ENCODE measurements at places on chromosomes 6 and 20.
A peak's percentile ranks its signal among the peaks of the same experiment; 100 is the strongest.

DNA sequence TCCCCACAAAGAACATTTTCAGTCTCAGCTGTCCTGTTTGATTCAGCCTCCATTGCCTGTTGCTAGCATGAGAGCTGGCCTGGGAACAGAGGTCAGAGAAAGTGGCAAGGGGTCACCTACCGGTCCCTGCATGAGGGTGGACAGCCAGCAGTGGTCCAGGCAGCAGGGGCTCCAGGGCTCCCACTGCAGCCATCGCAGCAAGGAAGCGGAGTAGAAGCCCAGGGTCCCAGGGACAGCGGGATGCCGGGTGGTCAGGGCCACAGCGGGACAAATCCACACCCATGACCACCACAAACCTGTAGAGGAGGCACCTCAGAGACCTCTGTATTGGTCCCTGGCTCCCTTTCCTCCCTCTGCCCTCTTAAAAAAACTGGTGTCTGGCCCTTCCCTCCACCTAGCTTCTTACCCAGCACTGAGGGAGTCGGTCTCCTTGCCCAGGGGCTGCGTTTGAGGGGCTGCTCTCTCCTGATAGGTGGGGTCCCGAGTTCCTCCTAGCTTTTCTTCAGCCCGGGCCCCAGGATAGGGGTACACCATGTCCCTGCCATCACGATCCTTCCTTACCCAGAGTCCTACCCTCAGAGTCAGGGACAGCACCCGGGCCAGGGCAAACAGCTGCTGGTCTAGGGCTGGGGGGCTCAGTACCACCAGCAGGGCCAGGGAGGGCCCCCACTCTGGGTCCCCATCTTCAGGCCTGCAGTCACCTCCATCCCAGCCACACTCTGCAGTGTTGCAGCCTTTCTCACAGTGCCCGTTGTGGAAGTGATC lies 8.4 kb upstream of the GPSM3 start:
- no peak for DNase-seq

DNA sequence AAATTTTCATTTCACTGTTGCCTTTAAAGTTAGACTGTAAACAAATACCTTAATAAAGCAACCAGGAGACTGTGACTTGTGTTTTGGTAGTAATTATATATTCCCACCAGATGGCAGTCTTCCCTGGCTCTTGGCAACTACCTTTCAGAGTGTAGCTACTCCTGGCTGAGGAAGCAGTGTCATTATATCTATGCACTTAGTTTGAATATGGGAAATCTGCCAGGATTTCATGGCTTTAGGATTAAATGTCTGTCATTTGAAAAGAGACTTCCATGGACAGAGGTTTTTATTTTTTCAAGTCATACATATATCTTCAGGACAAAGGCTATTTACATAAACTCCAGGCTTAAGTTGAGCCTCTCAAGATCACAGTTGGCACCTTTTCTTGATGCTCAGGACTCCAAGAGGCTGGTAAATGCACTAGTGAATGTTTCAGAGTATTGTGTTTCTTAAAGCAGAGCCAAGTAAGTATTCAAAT lies 160.1 kb downstream of the C6orf58 start:
- peak; percentile 3 for DNase-seq

DNA sequence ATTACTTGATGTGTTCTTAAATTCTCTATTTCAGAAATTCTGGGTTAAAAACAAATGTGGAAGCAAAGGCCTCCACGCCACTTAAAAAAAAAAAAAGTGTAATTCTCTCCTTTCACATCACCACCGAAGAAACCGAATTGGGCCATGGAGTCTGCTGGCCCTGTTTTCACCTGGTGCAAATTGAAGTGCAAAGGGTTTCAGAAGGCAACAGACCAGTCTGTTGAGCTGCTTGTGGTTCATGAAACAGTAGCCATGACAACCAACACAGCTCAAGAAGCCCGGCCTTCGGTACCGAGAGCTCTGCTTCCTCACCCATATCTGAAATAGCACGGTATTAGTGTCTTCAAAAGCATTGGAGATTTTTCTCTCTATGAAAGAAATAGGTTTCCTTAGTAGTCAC lies 63.1 kb downstream of the GMPR start:
- DNase-seq, result no peak

DNA sequence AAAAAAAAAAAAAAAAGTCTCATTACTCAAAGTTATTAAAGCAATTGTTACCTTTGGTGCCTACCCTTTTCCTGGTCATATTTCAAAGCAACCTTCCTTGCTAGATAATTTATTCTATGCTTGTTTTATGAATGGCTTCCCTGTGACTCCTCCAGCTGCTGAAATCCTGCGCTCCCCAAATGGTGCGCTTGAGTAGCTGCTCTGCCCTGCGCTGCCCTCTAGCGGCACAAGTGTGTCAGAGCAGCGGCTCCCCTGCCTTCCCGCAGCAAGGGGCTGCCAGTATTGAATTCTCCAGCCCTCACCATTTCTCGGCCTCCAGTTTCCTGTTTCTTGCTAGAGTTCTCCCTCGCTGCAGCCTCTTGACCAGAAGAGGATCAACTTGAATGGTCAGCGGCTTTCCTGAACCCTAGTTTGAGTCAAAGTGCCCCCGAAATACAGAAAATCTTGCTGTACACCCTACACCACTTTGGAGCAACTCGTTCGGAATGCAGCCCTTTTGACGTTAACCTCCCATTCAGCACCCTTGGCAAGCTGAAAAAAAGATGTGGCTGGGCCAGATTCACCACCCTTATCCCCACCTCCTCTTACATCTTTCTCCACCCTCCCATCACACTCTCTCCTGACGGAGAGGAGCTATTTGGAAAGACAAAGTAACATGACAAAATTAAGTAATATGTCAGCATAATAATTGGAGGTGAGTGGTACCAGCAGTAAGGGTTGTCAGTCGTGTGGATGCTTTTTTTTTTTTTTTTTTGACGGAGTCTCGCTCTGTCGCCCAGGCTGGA lies 60.4 kb upstream of the KLHL31 start:
- peak; percentile 60 for DNase-seq

GRCh38 chr6:154932515-154933027 lies 62.5 kb upstream of the TIAM2 start:
- no peak for DNase-seq

DNA sequence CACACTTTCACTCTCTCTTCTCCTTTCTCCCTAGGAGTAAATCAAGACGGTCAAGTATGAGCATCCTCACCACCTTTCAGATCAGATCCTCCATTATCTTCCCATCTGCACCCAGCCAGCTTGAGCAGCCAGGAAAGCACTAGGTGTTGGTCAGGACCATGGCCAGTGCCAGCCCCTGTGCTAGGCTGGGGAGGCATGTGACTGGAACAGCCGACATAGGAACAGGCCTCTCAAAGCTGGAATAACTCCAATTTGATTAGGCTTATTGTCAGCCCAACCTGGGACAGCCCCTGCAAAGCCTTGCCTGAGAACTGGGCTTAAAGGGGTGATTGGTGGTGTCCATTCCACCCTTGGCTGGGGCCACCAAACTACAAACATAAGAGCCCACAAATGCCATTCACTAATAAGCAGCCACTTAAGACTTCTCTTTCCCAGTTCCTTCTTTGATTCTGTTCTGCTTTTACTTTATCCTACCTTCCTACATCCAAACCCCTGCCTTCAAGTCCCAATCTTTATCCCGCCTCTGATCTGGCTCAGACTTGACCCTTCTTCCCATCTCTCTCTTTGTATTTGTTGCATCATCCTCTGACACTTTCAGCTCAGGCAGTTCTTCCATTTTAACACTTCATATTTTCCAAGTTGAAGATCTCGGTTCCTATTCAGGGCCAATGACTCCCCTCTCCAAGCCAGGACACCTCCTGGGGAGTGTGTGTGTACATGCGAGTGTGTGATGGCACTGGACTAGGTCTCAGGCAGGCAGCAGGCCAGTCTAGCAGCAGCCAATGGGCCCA lies 4.5 kb upstream of the TREM2 start:
- DNase-seq, result no peak

GRCh38 chr6:110331816-110332215 lies 26.3 kb downstream of the METTL24 start:
- no peak for DNase-seq

DNA sequence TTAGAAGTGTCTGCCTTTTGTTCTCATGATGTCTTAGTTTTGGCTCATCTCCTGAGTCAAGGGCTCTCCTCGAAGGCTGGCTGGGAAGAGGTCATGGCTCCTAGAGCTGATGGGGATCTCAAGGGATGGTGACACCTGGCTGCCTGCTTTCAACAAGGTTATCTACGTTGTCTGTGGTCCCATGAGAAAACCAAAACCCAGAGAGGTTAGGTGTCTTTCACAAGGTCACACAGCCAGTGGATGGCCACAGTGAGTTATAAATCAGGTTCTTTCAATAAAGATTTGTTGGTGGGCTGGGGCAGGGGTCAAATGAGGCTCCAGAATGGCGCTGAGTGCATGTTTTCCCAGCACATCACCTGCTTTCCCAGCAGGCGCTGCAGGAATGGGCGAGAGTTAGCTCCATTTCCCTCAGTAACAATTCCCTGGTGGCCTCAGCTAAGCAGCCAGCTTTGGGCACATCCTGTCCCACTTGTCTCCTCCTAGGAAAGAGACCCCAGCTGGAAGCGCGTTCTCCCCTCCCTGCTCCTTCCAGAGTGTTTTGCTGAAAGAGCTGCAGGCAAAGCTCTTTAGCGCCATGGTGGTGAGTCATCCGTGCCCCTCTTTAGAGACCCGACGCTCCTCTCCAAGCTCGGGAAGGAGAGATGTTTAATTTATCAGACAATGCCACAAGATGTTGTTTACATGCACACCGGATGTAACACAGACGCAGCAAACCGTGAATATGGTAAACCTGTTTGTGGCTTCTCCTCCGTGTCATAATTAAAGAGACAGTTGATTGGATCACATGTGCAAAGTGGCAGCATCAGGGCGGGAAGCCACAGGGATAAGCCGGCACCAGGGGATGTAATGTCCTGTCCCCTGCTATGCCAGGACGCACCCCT lies 109.7 kb downstream of the LRFN2 start:
- DNase-seq, result peak; percentile 45

GRCh38 chr6:105553171-105553570 lies 150.3 kb upstream of the PREP start:
- DNase-seq, result peak; percentile 5

- DNase-seq, result peak; percentile 76
Measured at GRCh38 chr20:2688041-2688591, 4.5 kb upstream of the EBF4 start.

DNA sequence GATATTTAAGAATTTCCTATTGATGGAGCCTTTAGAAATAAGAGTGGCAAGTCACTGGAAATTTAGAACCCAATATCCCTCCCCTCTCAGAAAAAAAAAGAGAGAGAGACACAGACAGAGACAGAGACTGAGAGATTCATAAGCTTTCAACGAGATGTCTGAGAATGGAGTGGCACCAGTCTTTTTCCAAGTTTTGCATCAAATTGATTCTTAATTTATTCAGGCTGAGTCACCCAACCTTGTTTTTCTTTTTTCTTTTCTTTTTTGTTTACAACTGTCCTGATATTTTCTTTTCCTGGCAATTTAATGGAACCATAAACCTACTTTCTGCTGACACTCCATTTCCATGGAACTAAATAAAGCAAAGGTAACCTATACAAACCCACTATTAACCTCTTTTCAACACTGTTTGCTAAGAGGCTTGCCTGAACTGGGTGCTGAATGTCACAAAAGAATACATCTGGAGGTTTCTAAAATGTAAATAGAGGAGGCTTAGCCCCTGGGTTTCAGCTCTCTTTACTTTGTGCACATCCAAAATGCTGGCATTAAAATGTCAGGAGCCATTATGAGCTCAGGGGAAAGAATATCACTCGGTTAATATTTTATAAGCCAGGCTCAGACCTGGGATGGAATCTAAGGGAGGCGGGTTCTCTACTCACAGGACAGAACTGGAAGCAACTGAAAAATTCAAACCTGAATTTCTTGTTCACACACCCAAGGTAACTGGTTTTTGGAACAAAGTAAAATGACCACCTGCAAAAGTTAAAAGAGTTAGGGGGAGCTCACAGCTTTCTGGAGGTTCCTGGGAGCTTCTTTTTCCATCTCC lies 100.8 kb downstream of the BFSP1 start:
- DNase-seq, result no peak

- no peak for DNase-seq
Measured at GRCh38 chr6:12896208-12896733, 179.7 kb downstream of the PHACTR1 start.

DNA sequence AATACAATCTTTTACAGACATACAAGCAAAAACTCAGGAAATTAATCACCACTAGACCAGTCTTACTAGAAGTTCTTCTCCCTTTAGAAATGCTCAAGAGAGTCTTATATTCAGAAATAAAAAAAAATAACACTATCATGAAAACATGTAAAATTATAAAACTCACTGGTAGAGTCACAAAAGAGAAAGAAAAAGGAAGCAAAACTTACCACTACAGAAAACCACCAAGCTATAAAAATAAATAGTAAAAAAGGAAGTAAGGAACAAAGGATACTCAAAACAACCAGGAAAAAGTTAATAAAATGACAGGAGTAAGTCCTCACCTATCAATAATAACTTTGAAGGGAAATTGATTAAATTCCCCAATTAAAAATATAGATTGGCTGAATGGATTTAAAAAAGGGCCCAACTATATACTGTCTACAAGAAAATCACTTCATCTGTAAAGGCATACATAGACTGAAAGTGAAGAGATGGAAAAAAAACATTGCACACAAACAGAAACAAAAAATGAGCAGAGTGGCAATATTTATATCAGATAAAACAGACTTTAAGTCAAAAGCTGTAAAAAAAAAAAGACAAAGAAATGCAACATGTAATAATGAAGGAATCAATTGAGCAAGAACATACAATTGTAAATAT lies 489.5 kb downstream of the KIF16B start:
- no peak for DNase-seq

GRCh38 chr6:3386374-3386857 lies 70.4 kb downstream of the SLC22A23 start:
- no peak for DNase-seq

GRCh38 chr20:301886-302848 lies 4.8 kb downstream of the ZCCHC3 start:
- DNase-seq, result no peak

DNA sequence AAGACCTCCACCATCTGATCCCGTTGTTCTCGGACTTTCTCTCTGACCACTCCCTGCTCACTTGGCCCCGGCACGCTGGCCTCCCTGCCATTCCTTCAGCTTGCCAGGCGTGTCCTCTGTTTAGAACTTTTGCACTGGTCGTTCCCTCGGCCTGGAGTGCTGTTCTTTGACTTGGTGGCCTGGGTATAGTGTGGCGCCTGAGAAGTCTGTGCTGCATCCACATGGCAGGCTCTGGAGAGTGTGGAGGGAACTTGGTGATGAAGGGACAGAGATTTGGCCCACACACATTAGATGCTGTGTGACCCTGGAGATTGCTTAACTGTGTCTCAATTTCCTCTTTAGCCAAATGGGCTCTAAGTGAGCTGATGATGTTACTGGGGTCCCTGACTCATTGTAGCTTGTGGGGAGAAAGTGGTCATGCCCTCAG lies 13.0 kb upstream of the TGM2 start:
- peak; percentile 4 for DNase-seq

Measured in CD4-positive, alpha-beta T cell treated with Interferon gamma for 1 hour (primary cell).